D721Med (cell line): ENCODE measurements at places on chromosomes 1 and 21.

DNA sequence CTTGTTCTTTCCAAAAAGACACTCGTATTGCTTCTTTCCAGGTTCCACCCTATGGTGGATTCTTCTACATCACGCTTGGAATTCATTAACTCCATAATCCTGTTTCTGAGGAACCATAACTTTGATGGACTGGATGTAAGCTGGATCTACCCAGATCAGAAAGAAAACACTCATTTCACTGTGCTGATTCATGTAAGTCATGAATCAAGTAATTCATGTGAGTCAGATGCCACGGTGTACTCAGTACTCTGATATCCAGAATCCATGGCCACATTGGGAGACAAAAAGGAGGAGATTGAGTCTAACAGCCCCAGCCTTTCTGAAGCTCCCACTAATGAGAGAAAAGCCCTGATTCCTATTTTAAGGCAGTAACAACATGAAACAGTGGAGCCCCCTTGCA is 7.4 kb downstream of the CHI3L2 start:
- no peak for DNase-seq

- no peak for DNase-seq
Measured at GRCh38 chr1:204587621-204588020, 71.4 kb downstream of the MDM4 start.

- no peak for DNase-seq
Measured at GRCh38 chr1:216186141-216186540, 237.1 kb downstream of the USH2A start.

GRCh38 chr1:108830119-108831008 is 26.5 kb downstream of the AKNAD1 start:
- no peak for DNase-seq

DNA sequence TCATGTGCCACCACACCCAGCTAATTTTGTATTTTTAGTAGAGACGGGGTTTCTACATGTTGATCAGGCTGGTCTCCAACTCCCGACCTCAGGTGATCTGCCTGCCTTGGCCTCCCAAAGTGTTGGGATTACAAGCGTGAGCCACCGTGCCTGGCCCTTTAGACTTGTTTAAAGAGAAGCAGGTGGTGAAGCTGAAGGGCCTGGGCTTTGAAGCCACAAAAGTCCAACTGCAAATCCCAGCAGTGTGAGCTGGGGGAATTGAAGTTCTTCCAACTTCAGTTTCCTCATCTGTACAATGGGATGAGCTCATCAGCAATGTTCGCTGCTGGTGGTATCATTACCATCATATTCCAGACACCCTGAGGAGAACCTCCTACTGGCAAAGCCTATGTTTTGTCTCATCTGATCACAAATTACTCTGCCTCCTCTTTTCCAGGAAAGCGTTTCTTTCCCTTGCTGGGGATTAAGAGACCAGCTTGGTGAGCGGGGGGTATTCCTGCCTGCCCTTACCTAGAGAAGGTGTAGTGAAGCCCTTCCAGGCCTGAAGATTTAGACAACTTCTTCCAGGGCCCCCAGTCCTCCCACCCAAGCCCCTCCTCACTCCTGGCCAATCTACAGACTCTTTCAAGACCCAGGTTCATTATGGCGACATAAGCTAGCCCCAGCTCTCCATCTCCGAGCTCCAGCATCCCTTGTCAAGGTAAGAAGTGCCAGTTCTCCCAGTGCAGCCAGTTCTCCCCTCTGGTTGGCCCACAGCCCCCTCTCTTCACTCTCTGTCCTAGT is 2.4 kb upstream of the SHISA4 start:
- no peak for DNase-seq

GRCh38 chr1:232978091-232978634 is 27.8 kb downstream of the NTPCR start:
- no peak for DNase-seq

DNA sequence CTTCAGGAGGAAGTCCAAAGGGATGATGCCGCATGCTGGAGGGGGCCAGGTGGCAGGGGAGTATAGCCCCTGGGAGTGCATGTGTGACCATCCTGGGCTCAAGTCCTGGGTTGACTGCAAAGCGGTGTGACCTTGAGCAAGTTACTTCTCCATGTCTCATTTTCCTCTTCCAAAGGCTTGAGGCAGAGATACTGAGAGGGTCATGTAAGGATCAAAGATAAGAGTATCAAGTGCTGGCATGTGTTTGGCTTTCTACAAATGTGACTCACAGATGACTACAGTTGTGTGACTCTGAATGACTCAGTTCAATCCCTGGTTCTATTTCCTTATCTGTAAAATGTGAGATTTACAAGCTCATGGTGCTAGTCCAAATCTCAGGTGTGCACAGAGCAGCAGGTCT is 26.1 kb downstream of the PROK1 start:
- no peak for DNase-seq

DNA sequence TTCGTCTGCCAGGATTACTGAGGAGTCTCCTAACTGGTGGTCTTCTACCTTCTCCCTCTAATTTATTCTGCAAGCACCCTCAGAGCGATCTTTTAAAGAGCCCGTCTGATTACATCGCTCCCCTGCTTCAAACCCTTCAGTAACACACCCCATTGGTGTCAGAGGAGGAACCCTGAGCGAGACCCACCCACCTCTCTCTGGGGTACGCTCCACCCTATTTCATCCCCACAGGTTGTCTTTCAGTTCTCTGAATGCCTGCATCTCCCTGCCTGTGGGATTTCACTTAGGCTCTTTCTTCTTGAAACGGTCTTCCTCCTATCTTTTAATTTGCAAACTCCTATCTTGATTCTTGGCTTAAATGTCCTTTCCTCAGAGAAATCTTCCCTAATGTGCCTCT is 39.4 kb downstream of the C1orf21 start:
- no peak for DNase-seq

GRCh38 chr1:93659822-93660503 is 21.7 kb downstream of the BCAR3 start:
- DNase-seq = no peak

DNA sequence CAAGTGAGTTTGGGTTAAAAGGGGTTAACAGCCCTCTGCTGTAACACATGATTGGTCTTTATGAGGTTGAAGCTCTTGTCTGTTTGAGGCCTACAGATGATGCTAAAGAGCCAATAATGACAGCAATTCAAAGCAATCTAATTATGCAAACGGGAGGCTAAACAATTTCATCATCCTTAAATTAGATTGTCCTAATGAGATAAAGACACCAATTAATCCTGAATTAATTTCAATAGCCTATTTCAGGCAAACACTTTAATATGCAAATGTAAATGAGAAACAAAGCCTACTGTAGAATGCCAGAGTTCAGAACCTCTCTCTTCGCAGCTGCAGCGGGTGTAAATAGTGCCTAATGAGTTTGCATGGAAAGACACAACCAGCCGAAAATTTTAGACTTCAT is 504.7 kb upstream of the PBX1 start:
- DNase-seq = no peak

DNA sequence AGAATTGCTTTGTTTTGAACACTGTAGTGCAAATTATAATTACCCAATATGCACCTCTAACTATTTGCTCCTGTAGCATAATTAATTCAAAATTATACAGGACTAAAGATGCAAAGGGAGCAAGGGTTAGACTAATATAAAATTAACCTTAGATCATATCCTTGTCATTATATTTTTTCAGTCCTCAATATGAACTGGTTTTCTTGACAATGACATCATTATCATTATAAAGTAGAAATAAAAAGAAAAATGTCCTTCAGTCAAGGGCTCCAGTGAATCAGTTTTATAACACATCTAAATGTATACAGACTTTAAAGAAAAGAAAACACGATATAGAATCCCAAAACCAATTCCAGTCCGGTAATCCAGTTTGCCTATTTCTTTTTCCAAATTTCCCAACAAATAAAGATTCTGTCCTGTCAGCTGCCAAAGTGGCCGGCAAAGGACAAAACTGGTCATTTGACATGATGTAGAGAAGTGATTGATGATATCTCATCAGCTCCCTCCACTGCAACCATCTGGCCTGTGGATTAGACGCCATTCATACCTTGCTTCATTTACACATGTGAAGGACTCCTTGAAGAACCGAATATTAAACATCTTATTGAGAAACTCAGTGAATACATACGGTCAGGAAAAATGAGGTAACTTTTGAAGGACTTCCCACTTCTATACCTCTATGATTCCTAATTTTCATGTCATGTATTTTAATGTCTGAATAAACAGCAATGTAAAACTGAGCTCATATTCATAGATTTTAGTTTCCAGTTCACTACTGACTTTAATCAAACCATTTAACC is 15.5 kb downstream of the DPYD start:
- no peak for DNase-seq

DNA sequence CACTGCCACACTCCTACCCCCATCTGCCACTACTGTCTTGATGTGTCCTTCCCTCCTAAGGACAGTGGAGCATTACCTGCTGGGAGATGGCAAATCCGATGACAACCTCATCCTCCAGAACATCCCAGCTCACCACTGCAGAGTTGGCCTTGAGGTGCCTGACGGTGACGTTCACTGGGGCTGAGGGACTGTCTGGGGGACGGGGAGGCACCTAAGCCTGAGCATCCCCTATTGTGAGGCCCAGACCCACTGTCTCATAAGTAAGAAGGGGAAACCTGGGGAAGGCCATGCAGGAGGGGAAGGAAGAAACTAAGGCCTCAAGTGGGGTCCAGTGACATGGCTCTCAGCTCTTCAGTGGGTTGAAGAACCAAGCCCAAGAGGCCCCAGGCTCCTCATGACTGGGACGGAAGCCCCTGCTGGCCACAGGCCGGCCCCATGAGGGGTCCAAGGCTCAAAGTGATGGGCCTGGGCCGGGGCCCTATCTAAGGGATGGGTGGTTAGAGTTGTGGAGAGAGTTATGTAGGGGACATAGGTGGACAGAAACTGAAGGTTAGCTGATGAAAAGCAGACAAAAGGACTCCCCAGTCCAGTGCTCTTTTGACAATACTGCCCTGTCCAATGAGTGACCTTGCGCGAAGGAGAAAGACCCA is 1.8 kb downstream of the FNDC5 start:
- no peak for DNase-seq

DNA sequence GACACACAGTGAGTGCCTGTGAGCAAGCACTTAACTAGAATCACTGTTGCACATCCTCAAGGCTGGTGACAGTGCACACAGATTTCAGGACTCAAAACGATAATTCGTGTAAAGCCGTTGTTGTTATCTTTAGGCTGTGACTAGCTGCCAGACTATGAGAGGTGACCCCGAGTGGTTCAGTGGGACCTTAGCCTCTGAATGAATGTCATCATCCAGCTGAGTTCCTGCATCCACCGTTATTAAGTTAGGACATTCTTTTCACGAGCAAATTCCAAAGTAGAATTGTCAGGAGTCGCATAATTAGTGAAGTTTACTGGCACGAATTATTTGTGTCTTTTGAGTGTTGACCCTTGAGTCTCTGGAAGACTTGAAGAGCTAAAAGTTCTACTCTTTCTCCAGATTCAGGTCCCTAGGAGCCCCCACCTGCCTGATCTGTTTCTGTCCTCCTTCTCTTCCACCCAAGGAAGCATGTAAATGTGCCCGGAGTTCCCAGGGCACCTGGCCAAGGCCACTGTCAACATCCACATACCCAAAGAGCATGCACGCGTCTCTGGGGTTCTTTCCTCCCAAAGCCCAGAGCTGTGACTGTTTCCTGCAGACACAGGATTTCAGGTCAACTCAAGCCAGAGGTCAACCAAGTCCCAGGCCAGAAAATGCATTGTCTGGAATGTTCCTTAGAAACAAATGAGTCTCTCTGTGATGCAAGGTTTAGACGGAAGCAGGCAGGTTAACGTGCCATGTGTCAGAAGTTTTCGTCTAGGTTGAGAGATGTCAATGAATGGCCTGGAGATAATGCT is 207.2 kb downstream of the TOMM20 start:
- DNase-seq = no peak

GRCh38 chr1:235625831-235626230 is 23.8 kb downstream of the GNG4 start:
- no peak for DNase-seq

DNA sequence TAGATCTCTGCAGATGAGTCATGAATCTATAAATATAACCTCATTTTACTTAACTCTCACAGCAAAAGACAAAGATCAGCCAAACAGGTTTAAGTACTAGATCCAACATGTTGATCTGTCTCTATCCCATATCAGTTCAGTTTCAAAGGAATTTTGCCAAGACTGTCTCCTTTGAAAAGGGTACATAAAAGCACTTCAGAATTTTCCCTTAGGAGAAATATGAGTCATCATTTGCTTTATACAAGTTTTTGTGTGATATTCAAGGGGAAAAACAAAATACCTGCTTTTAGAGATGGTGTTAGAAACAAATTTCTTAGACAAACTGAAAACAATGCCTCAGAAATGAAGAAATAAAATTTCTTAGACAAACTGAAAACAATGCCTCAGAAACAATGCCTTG is 73.5 kb upstream of the LRRC7 start:
- DNase-seq = no peak

DNA sequence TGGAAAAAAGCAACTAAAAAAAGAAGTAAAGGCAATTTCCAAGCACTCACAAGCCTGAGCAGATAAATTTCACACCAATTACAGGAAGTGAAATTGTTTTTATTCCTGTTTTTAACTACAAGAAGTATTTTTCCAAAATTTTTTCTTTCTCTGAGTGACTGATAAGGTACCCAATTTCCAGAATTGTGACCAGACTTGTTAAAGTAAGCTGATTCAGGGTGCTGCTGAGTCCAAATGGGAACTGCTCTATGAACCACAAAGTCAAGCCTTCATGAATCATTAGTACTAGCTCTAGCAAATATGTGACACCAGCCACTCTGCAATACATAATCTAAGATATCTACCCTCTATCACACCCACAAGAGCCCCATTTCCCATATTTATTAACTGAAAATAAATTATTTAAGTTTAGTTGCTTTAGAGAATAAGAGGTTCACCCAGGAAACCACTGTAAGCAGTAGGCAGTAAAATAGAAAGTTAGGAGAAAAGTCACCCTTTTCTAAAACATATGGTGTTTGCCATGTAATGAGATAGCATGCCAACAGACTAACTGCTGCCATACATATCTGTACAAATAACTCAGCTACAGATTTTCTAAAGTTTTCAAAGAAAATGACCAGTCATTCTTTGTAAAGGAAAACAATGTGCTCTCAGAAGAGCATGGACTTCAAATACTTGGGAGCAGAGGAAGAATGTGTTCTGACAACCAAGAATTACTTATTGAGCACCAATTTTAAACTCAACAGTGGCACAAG is 43.1 kb upstream of the TNFSF18 start:
- no peak for DNase-seq

- no peak for DNase-seq
Measured at GRCh38 chr1:211830055-211830327, 572 bp downstream of the LPGAT1 start.

- DNase-seq = no peak
Measured at GRCh38 chr1:20160034-20160433, 20.9 kb downstream of the PLA2G2F start.
